Amniotic stem cell (primary cell): ENCODE measurements at places on chromosomes 11 and 22.
A peak's percentile ranks its signal among the peaks of the same experiment; 100 is the strongest.

DNA sequence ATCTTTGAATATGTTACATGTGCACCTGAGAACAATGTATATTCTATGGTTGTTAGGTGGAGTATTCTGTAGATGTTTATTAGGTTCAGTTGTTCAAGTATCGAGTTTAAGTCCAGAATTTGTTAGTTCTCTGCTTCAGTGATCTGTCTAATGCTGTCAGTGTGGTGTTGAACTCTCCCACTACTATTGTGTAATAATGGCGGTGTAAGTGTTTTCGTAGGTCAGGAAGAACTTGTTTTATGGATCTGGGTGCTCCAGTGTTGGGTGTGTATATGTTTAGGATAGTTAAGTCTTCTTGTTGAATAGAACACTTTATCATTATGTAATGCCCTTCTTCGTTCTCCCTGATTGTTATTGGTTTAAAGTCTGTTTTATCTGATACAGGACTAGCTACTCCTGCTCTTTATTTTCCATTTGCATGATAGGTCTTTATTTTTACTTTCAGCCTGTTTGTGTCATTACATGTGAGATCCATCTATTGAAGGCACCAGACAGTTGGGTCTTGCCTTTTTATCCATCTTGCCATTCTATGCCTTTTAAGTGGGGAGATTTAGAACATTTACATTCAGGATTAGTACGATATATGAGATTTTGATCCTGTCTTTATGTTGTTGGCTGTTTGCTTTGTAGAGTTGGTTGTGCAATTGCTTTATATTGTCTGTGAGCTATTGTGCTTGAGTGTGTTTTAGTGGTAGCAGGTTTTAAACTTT lies 121.6 kb downstream of the DDX10 start:
- DNase-seq = no peak

DNA sequence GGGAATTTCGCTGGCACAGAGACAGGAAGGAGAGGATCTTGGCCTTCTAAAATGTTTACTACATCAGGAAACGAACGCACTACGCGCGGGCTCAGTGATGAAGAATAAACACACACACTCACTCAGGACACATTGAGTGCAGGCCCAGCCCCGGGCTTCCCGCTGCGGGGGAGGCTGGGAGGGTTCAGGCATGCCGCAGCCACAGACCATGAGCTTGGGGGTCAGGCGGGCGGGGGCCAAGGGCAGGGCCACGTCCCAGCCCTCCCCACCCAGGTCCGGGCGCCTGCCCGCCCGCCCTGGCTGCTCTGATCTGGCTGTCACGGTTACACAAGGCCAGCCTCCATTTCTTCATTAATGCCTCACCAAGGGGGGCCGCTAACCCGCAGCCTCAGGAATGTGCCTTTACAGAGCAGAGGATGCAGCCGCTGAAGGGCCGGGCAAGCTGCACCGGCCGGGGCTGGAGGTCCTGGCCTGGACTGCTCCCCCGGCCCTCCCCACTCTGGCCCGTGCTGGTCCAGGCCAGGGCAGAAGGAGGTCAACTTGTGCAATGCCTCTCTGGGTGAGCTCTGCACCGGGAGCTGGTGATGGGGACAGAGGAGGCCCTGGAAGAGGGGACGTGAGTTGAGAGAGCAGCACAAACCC lies 41.7 kb downstream of the IGF2 start:
- peak; percentile 70 for DNase-seq

GRCh38 chr22:29390270-29390669 lies 1.9 kb upstream of the AP1B1 start:
- no peak for DNase-seq

GRCh38 chr11:27204529-27204928 lies 158.5 kb downstream of the CCDC34 start:
- no peak for DNase-seq

DNA sequence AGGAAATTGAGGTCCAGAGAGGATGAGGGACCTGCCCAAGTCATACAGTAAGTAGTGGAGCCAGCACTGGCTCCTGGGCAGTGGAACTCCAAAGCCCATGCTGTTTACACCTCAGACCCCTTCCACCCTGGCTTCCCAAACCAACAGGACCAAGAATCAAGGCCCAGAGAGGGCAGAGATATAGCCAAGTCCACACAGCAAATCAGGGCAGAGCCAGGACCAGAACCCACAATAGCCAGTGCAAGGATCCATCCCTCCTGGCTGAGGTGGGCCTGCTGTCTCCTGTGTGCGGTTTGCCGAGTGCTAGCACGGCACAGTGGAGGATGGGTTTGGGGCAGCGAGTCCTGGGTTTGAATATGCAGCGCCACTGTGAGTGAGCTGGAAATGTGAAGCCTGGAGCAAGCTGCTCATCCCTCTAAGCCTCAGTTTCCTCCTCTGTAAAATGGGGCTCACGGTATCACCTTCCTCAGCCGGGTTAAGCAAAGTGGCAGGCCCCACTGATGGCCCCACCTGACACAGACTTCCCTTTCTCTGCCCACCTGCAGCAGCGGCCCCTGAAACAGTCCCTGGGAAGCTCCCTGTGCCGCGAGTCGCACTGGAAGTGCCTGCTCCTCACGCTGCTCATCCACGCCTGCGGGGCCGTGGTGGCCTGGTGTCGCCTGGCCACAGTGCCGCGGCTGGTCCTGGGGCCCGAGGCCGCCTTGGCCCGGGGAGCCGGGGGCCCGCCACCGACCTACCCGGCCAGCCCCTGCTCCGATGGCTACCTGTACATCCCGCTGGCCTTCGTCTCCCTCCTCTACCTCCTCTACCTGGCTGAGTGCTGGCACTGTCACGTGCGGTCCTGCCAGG lies 2.3 kb downstream of the TMEM151A start:
- DNase-seq = no peak
